ENCODE measurements at places on chromosomes 4 and X.

GRCh38 chr4:33802578-33802977 is 2441.7 kb downstream of the ARAP2 start:
- DNase-seq, result no peak

- DNase-seq, result no peak
These were observed 4.1 kb upstream of the HPF1 start for GRCh38 chr4:169761846-169762245.

DNA sequence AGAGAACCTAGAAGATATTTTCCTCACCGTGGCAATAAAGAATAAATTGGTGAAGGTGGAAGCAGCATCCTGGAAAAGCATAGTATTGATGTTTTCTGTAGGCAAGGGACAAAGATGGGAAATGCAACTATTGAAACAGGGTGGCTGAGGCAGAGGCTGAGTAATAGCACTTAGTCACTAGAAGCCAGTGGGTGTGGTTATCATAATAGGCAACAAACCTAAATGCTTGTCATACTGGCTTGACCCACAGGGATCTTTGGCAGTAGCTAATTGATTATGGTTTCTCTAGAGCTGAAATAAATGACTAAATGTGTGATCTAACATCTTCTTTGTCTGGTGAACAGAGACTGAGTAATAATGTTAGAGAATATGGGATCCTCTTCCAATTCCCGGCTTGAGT is 353.6 kb upstream of the RPS6KA3 start:
- DNase-seq, result peak; percentile 53

- DNase-seq, result no peak
These were observed 41.6 kb downstream of the TMA16 start for GRCh38 chr4:163536091-163536490.

- no peak for DNase-seq
These were observed 395.9 kb upstream of the HS3ST1 start for GRCh38 chr4:11824566-11824965.

GRCh38 chr4:182421753-182422152 is 178.6 kb downstream of the TENM3 start:
- no peak for DNase-seq

DNA sequence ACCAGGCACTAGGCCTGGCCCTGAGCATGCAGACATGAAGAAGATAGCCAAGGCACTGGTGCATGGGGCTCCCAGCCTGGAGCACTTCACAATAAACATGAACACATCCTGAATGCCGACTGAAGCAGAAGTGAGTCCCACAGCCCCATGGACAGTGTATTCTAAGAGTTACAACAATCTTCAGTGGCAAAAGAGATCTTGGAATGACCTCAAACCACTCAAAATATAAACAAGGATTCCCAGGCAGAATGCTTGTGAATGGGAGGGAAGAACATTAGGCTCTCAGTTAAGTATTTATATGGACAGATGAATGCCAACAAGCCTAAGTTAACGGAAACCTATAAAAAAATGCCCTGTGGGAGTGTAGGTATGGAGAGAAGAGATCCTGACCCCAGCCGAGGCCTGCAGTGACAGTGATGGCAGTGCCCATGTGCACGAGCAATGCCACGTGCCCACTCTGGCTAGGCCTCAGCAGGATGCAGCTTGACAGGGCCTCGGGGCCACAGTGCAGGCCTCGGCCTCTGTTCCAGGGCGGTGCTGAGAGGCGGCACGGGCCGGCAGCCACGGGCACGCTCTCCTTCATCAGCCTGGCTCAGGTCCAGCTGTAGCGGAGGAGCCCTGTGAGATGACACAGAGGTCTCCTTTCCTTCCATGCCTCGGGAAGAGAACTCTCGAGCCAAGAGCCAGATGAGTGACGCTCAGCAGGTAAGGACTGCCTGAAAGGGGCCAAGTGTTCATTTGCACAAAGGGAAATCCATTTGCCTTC is 49.2 kb downstream of the IRF2 start:
- DNase-seq, result no peak

Data from astrocyte of the hippocampus (primary cell).